ENCODE measurements at places on chromosomes 2 and 18.

DNA sequence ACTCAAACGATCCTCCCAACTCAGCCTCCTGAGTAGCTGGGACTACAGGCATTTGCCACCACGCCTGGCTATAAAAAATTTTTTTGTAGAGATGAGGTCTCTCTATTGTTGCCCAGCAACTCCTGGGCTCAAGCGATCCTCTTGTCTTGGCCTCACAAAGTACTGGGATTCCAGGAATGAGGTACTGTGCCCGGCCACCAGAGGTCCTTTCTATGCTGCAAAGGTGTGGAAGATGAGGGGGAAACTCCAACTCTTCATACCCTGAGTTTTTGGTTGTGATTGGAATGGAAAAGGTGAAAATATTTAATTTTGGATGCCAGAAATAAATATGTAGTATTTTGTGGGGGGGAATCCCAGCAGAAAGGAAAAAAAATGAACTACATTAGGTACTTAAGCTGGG lies 36.0 kb downstream of the MRPL33 start:
- DNase-seq: peak; percentile 9

DNA sequence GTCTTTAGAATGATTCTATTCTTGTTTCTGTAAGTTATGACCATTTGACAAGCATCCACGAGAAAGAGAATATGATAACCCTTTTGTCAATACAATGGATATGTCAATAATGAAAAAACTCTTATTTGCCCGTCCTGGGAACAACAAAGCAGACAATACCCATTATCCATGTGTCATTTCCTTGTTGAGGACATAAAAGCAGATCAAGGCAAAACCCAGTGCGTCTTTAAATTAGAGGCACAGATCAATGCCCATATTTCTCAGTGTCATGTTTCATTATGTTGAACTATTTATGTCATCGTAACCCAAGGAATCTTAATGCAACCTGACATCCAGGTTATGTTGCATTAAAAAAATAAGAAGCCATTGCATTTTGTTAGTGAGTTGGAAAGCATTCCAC lies 365.0 kb upstream of the CELF4 start:
- DNase-seq: no peak

- DNase-seq: no peak
These were observed 508.6 kb downstream of the PARD3B start for GRCh38 chr2:205053827-205054410.

DNA sequence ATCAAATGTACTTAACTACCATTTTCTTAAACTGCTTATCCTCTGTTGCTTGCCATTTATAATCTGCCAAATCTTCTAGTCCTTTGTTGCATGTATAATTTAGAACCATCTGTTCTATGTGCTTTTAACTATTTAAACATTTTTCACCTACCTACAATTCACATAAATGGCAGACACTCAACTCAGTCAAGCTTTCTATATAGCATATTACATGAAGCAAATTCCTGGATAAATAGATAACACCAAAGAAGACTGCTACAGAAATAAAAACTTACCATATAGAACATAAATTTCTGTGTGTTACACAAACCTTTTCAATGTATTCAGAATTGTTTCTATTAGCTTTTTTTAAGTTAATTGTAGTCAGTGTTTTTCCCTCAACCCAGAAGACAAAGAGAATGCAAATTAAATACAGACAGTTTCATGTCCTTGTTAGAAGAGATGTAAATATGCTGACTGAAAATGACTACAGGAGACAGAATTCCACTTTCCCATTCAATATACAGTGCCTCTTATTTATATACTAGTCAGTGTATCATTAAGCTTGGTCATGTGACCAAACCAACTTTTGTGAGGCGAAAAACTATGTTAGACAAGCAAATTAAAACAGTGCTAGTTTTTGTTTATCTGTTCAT lies 2.6 kb downstream of the BAZ2B start:
- DNase-seq: no peak

DNA sequence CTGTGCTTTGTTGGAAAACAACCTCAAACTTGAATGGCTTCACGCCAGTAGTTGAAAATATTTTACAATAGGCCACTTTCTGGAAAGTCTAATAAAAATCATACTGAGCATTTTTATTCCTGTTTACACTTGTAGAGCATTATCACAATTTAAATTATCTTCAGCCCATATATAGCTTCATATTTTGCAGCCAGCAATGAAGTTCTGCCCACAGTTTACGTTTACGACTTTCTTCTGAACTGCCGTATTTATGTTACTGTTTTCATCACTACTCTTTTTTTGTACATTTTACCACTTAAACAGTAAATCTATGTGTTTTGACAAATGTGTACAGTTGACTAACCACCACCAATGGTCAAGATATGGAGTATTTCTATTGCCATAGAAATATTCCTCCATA lies 86.2 kb downstream of the COPS8 start:
- no peak for DNase-seq

GRCh38 chr2:203796248-203797010 lies 71.1 kb upstream of the CTLA4 start:
- no peak for DNase-seq

GRCh38 chr2:71507476-71507875 lies 54.1 kb downstream of the DYSF start:
- DNase-seq: no peak

GRCh38 chr2:127330753-127331152 lies 36.8 kb upstream of the ERCC3 start:
- no peak for DNase-seq

DNA sequence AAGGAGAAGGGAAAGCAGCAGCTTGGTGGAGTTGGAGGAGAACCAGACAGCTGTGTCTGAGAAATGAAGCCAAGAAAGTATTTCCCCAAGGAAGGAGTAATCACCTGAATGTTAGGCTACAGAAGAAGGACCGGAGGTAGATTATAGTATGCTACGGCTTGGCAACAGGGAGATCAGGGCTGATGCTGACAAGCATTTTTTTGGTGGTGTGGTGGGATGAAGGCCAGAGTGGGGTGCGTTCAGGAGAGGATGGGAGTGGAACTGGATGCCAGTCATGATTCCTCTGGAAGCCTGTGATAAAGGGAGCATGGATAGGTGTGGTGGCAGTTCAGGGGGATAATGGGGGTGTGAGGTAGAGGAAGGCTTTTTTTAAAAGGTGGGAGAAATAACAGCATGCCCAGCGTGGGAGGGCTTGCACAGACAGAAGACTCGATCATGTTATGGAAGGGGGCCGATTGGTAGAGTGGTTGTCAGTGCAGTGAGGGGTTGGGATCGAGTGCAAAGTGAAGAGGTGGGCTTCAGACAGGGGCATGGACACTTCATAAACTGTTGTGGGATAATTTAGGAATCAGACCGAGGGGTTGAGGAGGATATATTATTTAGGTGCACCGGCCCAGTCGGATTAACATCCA lies 5.6 kb downstream of the CEP192 start:
- DNase-seq: no peak

DNA sequence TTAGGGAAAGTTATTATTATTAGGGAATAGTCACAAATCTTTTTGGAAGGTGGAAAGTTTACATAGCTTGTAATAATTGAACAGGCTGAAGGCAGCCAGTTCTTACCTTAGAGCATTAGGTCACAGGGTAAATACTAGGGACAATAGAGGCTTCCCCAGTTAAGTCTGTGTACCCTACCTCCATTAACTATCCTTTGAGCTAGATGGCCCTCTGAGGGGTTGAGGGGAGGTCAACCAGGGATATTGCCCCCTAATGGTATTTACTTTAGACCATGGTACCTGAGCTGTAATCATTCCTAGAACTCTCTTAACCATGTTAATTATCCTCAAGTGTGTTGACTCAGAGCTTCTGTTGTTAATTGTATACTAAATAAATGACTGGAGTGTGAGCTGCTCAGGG lies 120.5 kb upstream of the SCN7A start:
- DNase-seq: no peak

DNA sequence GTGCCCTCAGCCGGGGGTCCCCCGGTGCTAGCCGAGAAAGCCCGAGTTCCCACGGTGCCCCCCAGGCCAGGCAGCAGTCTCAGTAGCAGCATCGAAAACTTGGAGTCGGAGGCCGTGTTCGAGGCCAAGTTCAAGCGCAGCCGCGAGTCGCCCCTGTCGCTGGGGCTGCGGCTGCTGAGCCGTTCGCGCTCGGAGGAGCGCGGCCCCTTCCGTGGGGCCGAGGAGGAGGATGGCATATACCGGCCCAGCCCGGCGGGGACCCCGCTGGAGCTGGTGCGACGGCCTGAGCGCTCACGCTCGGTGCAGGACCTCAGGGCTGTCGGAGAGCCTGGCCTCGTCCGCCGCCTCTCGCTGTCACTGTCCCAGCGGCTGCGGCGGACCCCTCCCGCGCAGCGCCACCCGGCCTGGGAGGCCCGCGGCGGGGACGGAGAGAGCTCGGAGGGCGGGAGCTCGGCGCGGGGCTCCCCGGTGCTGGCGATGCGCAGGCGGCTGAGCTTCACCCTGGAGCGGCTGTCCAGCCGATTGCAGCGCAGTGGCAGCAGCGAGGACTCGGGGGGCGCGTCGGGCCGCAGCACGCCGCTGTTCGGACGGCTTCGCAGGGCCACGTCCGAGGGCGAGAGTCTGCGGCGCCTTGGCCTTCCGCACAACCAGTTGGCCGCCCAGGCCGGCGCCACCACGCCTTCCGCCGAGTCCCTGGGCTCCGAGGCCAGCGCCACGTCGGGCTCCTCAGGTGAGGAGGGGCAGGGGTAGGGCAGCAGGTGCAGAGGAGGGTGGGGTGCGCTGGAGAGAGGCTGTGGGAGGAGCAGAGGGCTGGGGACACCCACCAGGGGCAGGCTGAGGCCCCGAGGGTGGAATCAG lies 14.1 kb upstream of the GMPPA start:
- no peak for DNase-seq

DNA sequence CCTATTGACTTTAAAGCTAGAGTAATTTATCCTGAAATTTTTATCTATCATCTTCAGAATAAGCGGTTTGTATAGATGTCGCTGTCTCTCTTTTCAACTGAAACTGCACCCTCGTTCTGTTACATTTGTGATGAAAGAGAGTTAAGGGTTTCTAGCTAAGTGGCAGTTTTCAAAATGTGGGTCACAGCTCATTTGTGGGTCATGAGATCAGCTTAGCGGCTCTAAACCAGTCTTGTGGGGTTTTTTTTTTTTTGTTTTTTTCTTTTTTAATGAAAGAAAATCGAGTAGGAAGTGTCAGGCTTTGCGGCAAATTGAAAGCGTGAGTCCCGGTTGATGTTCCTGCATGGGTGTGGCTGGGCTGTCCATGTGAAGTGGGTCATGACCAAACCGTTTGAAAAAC lies 31.2 kb downstream of the SALL3 start:
- DNase-seq: no peak

DNA sequence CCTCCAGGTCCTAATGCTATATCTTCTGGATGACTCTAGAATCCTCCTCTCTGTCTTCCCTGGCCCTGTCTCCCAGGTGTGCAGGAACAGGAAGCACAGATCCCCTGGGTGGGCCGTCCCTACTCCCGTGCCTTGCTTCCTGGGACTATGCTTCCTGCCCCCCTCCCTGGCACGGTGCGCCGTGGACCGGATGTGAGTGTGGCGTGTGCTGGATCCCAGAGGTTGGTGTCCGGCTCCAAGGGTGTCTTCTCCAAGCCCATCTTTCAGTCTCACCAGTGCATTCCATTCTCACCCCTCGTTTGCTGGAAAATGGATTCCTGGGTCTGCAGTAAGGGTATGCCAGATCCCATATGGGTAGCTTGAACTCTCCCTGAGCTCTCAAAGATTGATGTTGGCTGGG lies 144.4 kb upstream of the TWIST2 start:
- no peak for DNase-seq

GRCh38 chr2:230184727-230185578 lies 34.8 kb downstream of the SP110 start:
- DNase-seq: no peak

DNA sequence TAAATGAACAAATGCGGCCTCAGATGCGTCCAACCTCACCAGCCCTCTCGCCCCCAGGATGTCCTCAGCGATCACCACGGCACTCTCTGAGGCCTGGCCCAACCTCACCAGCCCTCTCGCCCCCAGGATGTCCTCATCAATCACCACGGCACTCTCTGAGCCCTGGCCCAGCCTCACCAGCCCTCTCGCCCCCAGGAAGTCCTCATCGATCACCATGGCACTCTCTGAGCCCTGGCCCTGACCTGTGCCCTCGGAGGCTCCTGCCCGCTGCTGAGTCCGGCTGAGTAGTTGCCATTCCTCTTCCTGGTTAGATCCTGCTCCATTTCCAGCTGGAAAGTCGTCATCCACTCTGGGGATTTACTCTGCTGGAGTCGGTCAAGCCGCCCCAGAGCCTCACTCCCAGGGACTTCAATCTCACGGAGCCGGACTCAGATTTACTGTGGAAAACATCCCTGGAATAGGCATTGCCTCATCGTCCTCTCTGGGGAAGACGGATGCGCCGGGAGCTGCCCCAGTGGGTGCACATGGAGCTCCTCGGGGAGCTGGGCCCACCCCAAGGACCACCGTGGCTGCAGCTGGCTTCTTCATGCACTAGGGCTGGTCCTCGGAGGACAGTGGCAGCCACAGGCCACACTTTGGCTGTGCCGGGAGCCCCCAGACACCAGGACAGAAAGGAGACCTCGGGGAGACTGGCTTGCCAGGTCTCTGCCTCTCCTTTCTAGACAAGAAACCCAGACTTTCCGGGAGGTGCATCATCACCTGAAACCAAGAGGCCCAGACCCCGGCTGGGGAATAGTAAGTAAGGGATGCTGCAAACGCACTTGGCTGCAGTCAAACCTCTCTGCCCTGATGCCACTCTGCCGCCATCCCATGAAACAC lies 230.6 kb downstream of the EIPR1 start:
- no peak for DNase-seq

- DNase-seq: no peak
These were observed 96.4 kb downstream of the MAP3K20 start for GRCh38 chr2:173171924-173172643.

DNA sequence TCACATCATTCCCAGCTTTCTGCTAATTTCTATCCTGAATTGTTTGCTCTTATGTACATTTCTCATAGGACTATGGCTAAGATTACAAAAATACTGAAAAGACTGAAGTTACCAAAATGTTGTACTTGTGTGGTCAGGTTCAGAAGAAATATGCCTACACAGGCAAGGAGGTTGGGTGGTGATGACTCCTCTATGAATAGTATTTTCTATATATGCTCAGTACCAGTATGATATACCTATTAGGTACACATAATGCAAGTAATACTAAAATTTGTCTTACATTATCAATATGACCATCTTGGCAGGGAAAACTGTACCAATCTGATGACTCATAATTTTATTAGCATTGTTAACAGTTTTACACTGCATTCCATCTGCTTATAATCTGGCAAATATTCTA lies 12.2 kb upstream of the ORC2 start:
- no peak for DNase-seq

Measured in CD4-positive, alpha-beta T cell treated with Interleukin-6 for 4 hours (primary cell).